Activated CD4-positive, alpha-beta memory T cell treated with anti-CD3 and anti-CD28 coated beads for 36 hours (primary cell): ENCODE measurements at places on chromosomes 3 and 15. TPM values are rescaled to one million over a fixed set of nuclear protein-coding genes. Genes with fewer than 3 reads are reported as not detected.

Gene TFG
- 60.3 TPM for total RNA-seq

Gene RNF7
- total RNA-seq: 54.0 TPM

Gene DUOXA1
- total RNA-seq: 0.36 TPM

Gene CYP1A1
- total RNA-seq: 1.1 TPM

Gene CCK
- not detected for total RNA-seq

Gene OSTN
- not detected for total RNA-seq

Gene ANKRD34C
- not detected for total RNA-seq

Gene SPINK8
- total RNA-seq: not detected

Gene GOLGA8K
- total RNA-seq: not detected

Gene ATP13A4
- 2.7 TPM for total RNA-seq

Gene SPATA16
- not detected for total RNA-seq

Gene RNF111
- 22.6 TPM for total RNA-seq

Gene A4GNT
- not detected for total RNA-seq

Gene SI
- not detected for total RNA-seq

Gene SPG11
- 84.6 TPM for total RNA-seq

Gene P2RY1
- 0.15 TPM for total RNA-seq
